ENCODE measurements at places on chromosomes 4 and X. TPM values are rescaled to one million over a fixed set of nuclear protein-coding genes. Genes with fewer than 3 reads are reported as not detected.

FRMD7 gene
- total RNA-seq, result not detected

BGN gene
- total RNA-seq, result 12.6 TPM

GRCh38 chr4:34720571-34720970 is 1523.7 kb downstream of the ARAP2 start:
- no peaks in the 10 kb centered on the region for H3K36me3 ChIP-seq
- DNase-seq, result no peak
- H3K27me3 ChIP-seq, result no peaks in the 10 kb centered on the region
- no peaks in the 10 kb centered on the region for H3K4me1 ChIP-seq
- no peak overlapping the region for H3K27ac ChIP-seq
- no peak overlapping the region for H3K4me3 ChIP-seq

DNA sequence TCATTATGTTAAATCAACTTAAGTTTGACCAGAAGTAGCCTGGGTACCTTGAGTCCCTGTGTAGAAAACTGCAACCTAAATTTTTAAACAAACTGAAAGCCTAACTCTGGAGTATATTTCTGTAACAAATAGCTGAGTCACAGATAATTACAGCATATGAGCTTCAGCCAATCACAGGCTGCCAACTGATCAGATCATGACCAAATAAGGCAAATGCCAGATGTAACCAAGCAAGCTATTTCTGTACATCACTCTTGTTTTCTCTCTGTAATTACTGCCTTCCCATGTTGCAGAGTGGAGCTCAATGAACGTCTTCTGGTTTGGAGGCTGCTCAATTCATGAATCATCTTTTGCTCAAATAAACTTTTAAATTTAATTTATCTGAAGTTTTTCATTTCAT is 980.9 kb upstream of the DIAPH2 start:
- H3K4me1 ChIP-seq, result no peaks in the 10 kb centered on the region
- no peaks in the 10 kb centered on the region for H3K36me3 ChIP-seq
- H3K27me3 ChIP-seq, result no peaks in the 10 kb centered on the region

DNA sequence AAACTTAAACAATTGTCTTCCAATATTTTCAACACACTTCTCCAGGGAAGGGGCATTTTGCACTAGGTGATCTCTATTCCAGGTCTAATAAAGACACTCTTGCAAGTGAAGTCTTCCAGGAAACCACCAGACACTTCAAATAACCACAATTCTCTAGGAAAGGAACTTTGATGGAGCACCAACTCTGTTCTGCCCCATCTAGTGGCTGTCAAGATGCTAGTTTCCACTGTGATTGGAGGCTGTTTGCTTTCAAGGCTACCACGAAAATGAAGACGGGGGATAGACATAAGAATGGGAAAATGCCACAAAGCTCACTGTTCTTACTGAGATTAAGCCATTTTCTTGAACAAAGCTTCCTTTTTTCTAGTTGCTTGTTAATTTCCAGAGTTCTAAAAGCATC is 100.6 kb upstream of the F9 start:
- no peaks in the 10 kb centered on the region for H3K36me3 ChIP-seq
- no peak overlapping the region for H3K27ac ChIP-seq
- DNase-seq, result no peak
- H3K27me3 ChIP-seq, result no peaks in the 10 kb centered on the region
- H3K4me1 ChIP-seq, result no peaks in the 10 kb centered on the region
- no peak overlapping the region for H3K4me3 ChIP-seq

PDCL2 gene
- not detected for total RNA-seq

DNA sequence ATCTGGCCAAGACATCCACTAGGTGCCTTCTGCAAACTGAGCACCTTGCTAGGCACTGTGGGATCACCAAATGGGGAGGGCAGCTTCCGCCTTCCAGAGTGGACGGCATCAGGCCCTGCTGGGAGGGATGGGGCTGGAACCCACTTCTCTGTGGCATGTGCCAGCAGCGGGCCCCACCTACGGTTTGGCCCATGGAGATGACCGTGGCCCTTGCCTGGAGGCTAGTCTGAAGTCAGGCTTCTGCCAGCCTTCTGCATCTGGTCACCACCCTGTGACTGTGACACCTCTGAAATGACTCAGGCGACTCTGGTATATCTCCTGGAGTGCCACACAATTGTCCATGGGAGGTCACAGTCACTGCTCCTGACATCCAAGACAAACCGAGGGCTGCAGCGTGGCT is 7.2 kb downstream of the SSR4 start:
- DNase-seq, result no peak
- H3K27ac ChIP-seq, result no peak overlapping the region

CHIC1 gene
- total RNA-seq, result 1.2 TPM

GRCh38 chr4:74423104-74423503 is 21.8 kb upstream of the AREG start:
- no peak overlapping the region for H3K27ac ChIP-seq
- H3K4me1 ChIP-seq, result no peaks in the 10 kb centered on the region
- no peak for DNase-seq
- no peaks in the 10 kb centered on the region for H3K27me3 ChIP-seq

DNA sequence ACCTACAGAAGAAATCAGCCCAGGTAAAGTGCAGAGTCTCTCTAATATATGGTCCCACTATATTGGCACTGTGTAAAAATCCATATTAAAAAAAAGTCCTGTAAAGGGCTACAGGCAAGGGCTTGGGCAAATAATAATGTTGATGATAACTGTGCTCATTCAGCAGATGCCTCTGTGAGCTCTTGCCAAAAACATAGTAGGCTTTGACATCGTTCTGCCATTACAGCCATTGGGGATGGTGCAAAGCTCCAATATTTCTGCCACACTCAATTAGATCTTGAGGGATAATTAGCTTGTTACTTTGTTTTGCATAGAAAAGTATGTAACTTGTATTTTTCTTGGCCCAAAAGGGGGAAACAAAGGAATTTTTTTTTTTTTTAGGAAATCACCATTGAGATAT is 645.5 kb upstream of the FAM241A start:
- H3K27me3 ChIP-seq, result no peaks in the 10 kb centered on the region
- H3K4me1 ChIP-seq, result no peaks in the 10 kb centered on the region
- no peak overlapping the region for H3K27ac ChIP-seq
- H3K4me3 ChIP-seq, result no peak overlapping the region

DNA sequence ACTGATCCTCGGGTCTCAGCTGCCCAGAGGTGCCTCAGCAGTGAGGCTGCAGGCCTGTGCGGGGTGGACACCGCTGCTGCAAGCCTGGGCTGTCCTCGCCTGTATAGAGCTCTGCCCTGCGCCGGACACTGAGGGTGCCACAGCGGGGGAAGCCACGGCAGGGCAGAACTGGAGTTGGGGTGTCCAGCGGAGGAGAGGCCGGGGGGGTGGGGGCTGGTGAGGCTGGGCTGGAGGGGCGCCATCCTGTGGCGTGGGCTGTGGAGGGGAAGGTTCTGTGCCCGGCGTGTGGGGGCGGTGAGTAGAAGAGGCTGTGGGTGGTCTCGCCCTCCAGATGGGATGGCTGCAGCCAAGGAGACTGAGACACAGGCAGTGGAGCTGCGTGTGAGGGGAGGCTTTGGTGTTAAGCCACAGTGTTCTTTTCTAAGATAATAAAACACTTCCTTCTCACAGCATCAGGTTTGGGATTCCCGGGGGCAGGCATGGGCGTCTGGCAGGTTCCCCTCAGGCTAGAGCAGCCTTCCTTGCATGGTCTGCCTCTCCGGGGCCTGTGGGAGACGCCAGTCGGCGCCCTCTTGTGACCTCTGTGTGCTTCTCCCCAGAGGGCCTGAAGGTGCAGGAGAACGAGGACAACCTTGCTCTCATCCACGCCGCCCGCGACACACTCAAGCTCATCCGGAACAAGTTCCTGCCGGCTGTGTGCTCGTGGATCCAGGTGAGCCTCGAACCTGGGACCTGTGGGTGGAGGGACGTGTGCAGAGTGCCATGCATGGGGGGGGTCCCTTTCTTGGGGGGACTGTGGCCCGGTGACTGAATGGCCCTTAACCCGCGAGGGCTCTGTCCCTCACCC is 7.4 kb downstream of the UVSSA start:
- no peaks in the 10 kb centered on the region for H3K4me1 ChIP-seq
- H3K36me3 ChIP-seq, result peaks cover 47% of the 10 kb centered on the region
- no peak overlapping the region for H3K27ac ChIP-seq
- no peaks in the 10 kb centered on the region for H3K27me3 ChIP-seq
- no peak for DNase-seq
- no peak overlapping the region for H3K4me3 ChIP-seq

GRCh38 chr4:5416637-5417036 is 291.7 kb downstream of the EVC2 start:
- no peaks in the 10 kb centered on the region for H3K36me3 ChIP-seq
- no peak overlapping the region for H3K27ac ChIP-seq
- no peaks in the 10 kb centered on the region for H3K4me1 ChIP-seq
- no peak for DNase-seq
- no peak overlapping the region for H3K4me3 ChIP-seq

Data from psoas muscle (tissue), 8 donors.